ENCODE measurements at places on chromosomes 7 and 10.

DNA sequence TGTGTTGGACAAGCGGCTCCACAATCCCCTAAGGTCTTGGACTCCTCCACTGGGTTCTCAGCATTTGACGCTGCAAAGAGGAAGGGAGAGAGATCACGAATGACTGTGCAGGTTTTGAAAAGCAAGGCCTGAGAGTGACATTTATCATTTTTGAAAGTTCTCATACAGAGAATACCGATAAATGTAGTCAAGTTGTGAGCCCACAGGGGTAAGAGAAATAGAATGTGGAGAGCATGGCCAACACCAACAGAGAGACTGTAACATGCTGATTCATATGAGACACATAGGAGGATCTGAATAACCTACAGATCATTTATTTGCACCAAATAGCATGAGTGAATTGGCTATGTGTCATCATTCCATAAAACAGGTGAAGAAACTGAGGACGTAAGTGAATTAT is 230.5 kb upstream of the MBL2 start:
- no peaks in the 10 kb centered on the region for H3K36me3 ChIP-seq
- no peak overlapping the region for H3K27ac ChIP-seq

DNA sequence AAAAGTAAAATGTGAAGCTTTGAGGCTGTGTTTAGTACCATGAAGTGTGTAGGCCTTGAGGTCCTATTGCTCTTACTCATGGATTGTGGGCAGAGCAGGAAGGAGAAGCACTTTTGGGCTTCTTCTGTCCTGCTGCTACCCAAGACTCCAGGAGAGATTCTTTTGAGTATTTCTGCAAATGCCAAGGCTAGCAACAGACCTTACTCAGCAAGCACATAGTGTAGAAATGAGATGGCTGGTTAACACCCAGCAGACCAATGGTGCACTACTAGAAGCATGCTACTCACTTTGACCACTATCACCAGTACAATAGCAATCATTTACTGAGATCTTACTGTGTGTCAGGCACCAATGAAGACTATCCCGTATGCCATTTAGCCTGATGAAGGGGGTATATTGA is 3.2 kb downstream of the PLPP4 start:
- H3K27me3 ChIP-seq = peaks cover 30% of the 10 kb centered on the region
- no peak overlapping the region for H3K27ac ChIP-seq
- DNase-seq = peak; percentile 22
- H3K4me3 ChIP-seq = no peak overlapping the region

- no peaks in the 10 kb centered on the region for H3K27me3 ChIP-seq
- DNase-seq = peak; percentile 85
- H3K27ac ChIP-seq = peak overlapping the region; percentile 89
- peaks cover 44% of the 10 kb centered on the region for H3K36me3 ChIP-seq
- H3K4me1 ChIP-seq = peaks cover 41% of the 10 kb centered on the region
Measured at GRCh38 chr7:100435401-100436304, 644 bp downstream of the PPP1R35 start.

DNA sequence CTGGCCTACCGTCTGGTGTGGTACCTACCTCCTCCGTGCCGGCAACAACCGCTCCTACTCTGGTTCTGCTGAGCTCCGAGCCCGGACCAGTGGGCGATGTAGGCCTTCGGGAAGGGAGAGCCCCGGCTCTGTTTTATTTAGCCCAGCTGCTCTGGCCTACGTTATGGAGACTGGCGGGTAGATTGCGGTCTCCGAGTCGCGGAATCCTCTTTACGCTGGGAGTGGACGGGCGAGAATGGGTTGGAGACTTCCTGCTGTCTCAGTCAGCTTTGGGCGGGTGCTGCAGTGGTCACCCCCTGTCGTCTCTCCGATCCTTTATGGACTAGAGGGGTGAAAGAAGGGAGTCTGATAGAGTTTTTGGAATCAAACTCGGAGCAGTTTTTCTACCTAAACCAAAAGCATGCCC is 406 bp downstream of the CBLL1 start:
- H3K27me3 ChIP-seq = peaks cover under 1% of the 10 kb centered on the region
- peaks cover 25% of the 10 kb centered on the region for H3K4me1 ChIP-seq
- H3K36me3 ChIP-seq = peaks cover 13% of the 10 kb centered on the region
